CD4-positive, alpha-beta T cell treated with Interleukin-15 for 4 hours (primary cell): ENCODE measurements at places on chromosomes 3 and 15.

DNA sequence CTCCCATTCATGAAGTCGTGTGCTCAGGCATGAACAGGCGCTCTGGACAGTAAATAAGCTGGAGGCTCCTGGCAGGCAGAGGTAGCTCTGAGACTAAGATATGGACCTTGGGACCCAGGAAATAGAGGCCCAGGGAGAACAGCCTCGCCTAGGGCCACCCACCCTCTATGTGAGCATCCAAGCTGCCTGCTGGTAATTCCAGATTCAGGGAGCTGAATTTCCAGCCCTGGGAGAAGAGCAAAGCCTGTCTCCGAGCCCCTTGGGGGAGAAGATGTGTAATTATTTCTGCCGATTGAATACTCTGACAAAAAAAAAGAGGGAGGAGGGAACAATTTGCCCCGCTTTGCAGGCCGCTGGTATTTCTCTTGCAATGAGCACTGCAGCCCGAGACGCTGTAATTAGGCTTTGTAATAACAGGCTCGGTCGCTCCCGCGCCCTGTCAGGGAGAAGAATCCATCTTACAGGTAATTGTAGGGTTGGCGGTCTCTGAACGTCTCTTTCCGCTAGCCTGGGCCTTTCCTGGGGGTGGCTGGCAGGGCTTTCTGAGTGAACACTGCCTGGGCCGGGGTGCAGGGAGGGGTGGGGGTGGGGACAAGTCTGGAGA, 131.5 kb downstream of the WNT7A start:
- DNase-seq, result no peak

DNA sequence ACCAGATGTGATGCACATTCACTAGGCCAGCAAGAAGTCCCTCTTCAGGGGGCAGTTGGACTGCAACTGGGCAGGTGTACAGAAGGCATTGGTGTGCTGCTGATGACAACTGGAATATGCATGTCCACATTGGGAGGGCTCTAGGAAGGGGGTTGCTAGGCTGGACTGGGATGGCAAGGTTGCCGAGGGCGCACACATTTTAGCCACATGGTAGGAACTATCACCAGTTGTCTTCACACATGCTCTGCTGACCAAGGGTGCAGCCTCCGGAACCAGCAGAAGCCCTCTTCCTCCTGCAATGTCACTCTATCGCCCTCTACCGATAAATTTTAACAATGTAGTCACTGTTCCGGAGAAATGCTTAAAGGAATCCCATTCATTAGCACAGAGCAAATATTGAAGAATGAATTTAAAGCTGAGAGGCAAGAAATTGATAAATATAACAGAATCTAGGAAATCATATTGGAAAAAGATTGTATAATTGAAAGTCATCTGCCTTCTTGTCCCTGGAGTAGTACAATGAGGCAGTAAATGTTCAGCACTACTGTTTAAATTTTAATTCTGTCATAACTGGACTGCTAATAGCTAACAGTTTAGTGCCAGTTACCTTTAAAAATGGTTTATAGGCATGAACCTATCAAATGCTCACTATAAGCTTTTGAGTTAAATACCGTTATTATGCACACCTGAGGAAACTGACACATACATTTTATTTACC, 22.6 kb upstream of the LYSMD4 start:
- peak; percentile 72 for DNase-seq

DNA sequence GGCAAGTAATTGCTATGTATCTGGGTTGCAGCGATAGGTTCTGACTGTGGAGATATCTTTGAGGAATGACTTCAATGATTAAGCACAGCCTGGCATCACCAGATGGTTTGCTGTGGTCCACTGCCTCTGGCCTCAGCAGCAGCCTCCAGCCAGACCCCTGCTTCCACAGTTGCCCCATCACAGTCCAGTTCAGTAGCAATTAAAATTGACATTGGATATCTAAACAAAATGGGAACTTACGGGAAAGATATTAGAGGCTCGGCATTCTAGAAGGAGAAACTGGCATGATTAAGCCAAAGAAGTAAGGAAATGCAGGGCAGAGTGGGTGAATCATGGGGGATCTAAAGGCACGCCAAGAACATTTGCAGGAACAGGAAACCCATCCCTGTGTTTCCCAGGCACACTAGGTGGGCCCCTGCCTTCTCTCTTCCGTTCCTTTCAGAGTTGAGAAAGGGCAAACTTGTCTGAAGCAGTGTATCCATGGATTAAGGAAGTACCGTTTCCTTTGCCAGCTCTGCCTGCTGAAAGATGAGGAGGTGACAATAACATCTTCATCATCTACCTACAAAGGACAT, 36.3 kb upstream of the SH3BP5 start:
- no peak for DNase-seq

- DNase-seq, result no peak
These were observed 75.7 kb upstream of the EPHB3 start for GRCh38 chr3:184485906-184486305.

DNA sequence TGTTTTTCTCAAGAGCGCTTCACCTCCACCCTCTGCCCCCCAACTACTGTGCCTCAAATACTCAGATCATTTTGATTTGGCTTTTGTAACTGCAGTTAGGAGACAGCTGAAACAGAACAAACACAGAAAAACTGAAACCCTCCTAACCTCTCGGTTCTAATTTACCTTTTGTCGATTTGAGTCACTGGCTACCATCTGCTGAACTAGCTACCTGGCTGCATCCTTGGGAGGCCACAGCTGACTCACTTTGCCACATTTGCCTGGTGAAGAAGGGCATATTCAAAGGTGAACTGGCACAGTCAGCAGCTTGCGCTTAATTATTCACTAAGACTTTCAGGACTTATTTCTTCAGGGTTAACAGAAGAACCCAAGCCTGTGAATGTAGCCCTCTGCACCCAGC, 117.7 kb downstream of the FOXB1 start:
- no peak for DNase-seq

DNA sequence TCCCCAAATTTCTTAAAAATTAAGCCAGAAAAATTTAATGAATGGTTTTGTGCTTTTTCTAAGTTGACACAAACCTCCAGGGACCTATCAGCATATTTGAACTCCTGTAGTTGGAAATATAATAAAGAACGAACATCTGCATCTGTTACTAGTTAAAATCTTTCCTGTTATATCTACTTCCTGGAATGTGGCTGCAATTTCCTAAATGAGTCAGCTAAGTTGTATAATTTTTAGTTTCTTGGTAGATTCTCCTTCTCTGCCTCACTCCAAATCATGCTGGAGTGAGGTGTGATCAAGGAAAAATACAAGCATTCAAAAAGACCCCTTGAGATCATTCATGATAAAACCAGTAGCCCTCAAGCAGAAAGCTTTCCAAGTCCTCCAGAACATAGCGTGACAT, 106.2 kb upstream of the MCTP2 start:
- no peak for DNase-seq

DNA sequence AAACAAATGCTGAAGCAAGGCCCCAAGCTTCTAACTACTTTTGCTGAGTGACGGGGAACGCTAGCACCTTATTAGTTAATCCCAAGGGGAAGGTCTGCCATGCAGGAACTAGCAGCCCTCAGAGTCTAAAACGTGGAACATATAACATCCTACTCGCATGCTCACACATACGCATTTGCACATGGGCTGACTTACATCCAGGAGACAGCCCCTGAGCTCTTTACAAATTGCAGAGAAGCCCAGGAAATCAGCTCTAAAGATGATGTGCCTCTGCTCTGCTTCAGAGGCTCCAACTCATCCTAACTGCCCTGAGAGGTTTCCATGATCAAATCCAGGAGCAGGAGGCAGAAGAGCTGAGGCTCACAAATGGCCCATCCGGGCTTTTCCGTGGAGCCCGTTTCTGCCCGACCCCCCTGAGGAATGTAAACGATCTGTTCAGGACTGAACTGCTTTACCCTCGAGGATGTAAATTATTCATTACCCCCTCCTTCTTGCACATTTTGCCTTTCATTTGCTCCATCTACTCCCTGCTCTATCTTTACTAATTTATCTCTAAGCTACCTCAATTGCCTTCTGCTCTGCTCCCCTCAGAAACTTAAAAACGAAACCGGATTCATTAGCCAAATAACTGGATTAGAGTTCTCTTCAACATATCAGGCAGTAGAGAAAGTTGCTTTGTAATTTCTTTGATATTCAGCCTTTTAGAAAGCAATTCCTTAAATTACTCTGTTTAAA, 141.9 kb upstream of the CCDC54 start:
- DNase-seq, result no peak

DNA sequence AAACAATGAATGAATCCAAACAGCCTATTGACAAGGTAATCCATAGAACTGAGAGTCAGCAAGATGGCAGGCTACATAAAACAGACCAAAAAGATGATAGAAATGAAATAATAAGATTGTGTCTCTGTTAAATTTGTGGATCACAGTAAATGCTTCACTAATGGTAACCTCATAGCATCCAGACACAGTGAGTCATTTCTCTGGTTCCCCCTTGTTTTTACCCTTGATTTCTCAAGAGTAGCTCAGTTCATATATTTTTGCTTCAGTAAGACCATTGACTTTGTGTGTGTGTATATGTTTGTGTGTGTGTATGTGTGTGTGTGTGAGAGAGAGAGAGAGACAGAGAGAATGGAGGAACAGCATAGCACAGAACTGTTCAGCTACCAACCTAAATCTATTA, 546.9 kb downstream of the RBMS3 start:
- DNase-seq, result no peak

GRCh38 chr3:192892981-192893700, 24.5 kb downstream of the MB21D2 start:
- DNase-seq, result peak; percentile 75

- no peak for DNase-seq
These were observed 158.5 kb downstream of the THRB start for GRCh38 chr3:24336101-24336500.

GRCh38 chr3:195850857-195851543, 39.3 kb upstream of the MUC4 start:
- DNase-seq, result peak; percentile 93

DNA sequence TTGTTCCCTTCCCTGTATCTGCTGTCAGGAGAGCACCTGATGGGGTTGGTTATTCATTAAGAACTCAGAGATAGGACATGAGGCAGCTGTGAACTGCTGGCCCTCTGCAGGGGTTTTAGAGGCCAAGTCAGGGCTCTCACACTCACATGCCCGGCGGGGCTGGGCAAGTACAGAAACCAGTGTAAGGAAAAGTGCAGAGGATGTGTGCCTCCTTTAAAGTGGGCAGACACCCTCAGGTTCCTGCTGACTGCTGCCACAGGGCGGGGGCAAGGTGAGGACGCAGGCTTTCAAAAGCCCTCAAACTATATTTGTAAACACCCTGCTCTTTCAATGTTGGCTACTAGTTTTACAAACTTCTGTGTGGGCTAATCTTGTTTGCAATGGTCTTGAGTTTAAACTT, 22.4 kb downstream of the CXCR6 start:
- no peak for DNase-seq

DNA sequence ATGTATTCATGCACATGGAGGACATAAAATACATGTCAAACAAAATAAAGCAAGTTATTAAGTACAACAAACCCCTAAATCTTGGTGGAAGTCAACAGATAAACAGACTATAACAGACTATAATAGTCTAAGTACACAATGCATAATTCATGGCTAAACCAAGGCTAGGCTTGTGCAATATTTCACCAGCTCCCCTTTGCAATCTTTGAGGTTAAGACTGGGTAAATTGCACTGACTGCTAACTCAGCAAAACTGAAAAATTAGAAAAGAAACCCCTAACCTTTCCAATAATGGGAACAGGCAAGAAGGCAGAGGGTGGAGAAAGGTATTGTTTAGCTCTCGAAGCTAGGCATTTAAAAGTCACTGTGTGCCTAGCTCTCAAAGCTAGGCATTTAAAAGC, 304.9 kb upstream of the WNT5A start:
- DNase-seq, result no peak

GRCh38 chr3:184354121-184354728, 7.2 kb downstream of the CLCN2 start:
- peak; percentile 60 for DNase-seq

DNA sequence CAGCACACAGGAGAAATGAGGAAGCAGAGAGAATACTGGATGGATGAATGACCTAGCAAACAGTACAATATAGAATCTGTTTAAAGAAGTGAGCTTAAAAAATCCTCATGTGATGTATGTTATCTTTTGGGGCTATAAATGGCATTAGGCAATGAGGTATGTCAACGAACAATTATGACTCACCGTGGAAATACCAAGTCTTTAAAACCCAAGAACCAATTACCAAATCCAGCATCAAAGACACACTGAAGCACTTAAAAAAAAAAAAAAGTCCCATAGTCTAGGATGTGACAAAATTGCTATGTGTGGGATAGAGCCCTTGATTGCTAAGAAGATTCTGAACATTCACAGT, 36.3 kb upstream of the HERC1 start:
- no peak for DNase-seq

- DNase-seq, result no peak
These were observed 91.0 kb upstream of the RPL32 start for GRCh38 chr3:12932347-12932746.

GRCh38 chr3:172853921-172854666, 103.6 kb downstream of the ECT2 start:
- no peak for DNase-seq

- DNase-seq, result no peak
These were observed 12.2 kb downstream of the ZIC1 start for GRCh38 chr3:147421184-147421912.

DNA sequence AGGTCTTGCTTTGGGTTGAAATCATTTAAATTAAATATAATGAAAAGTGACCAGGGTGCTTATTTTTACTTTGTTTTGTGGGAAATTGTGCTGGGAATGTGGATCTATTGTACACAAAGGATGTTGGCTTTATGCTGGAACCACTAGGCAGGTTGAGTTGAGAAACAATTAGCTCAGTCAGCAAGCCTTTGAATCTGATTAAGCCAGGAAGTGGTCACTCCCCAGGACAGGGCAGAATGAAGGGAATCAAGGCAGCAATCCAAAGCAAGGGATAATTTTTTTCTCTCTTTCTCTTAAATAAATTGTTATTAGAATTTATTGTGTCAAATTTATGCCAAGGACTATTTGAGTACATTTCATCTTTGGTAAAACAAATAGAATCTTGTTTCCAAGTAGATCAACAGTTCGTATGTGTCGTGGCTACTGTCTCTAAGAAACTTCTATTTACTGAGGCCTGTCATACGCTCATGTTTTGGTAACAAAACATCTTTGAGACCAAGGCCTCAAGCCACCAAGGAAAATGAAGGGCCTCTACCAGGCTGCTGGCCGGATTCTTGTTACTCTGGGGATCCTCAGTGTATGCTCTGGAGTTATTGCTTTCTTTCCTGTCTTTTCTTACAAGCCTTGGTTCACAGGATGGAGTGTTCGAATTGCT, at the start of gene TMEM212:
Gene TMEM212, plus strand, starts transcription at position 486 of the 655 bp plus-strand sequence. Its CDS starts 35 bp downstream, at position 521.
- DNase-seq, result no peak

DNA sequence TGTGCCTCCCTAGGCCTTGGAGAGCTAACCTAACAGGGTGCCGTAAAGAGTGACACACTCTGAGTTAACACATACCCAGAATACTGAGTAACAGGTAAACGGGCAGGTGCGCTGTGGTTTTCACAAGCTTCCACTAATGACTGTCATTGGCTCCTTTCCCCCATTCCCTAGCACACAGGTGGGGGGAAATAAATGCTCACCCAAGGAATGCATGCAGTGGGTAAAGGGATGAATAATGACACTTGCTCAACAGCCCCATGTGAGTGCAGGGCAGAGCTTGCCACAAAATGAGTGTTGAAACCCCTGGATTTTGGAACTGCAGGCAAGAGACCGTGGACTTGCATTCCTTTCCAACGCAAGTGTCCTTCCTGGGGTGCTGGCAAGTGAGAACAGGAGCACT, 57.6 kb downstream of the ADAMTS17 start:
- DNase-seq, result no peak

- no peak for DNase-seq
These were observed 12.9 kb downstream of the OR5AC2 start for GRCh38 chr3:98099848-98100247.
